Central memory CD4-positive, alpha-beta T cell (primary cell): ENCODE measurements at places on chromosomes 2 and 18.
A peak's percentile ranks its signal among the peaks of the same experiment; 100 is the strongest.

DNA sequence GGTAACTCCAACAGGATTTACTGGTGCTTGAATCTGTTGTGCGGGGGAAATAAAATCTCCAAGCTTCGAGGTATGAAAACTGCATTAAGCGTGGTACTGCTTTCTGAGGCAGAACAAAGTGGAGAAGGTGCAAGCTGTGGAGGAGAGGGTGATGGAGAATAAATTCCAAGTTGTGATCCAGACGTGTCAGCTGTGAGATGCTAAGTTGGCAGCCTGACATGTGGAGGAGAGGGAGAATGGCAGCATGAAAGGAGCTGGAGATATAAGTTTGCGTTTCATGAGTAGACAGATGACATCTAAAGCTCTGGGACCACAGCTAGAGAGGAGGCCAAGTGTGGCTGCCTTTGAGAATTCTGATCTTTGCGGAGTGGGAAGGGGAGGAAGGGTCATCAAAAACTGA, 411.8 kb downstream of the FBXO15 start:
- no peak for DNase-seq

DNA sequence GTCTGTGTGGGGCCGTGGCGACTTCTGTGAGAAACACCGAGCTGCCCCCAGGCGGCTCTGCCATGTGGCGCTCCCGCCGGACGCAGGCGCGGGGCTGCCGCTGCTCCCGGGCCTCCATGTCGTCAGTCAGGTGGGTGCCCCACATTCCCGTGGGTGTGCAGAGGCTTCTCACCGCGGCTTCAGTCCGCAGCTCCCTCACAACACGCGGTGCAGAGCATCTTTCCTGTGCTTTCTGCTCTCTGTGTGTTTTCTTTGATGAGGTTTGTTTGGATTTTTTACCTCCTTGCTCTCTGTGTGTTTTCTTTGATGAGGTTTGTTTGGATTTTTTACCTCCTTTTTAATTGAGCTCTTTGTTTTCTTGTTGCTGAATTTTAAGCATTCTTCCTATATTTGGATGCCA, 13.0 kb downstream of the AQP12A start:
- peak; percentile 49 for DNase-seq

DNA sequence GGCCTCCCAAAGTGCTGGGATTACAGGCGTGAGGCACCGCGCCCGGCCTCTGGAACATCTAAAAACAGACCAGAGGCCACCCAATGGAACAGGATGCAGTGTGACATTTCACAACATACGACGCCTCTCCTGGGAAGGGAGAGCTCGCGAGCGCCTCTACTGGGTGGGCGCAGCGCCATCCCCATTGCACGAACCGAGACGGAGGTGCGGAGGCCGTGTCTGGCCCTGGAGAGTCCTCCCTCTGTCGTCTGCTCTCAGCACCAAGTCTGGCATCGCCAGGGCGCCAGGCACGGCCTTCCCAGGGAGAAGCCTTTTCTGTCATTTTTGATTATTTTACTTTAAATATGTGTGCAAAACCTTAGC, 9.4 kb upstream of the GBX2 start:
- no peak for DNase-seq

DNA sequence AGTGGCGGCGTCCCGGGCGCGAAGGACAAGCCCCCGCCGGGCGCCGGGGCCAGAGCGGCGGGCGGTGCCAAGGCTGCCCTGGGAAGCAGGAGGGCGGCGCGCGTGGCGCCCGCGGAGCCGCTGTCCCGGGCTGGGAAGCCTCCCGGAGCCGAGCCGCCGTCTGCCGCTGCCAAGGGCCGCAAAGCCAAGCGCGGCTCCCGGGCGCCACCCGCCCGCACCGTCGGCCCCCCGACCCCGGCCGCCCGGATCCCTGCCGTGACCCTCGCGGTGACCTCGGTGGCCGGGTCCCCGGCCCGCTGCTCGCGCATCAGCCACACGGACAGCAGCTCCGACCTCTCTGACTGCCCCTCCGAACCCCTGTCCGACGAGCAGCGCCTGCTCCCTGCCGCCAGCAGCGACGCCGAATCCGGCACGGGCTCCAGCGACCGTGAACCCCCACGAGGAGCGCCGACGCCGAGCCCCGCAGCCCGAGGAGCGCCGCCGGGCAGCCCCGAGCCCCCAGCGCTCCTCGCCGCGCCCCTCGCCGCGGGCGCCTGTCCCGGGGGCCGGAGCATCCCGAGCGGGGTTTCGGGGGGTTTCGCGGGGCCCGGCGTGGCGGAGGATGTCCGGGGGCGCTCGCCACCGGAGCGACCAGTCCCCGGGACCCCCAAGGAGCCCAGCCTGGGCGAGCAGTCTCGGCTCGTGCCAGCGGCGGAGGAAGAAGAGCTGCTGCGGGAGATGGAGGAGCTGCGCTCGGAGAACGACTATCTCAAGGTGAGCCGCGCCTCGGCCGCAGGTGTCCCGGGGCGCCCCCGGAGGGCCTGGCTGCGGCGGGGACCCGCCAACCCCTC, 820 bp downstream of the MTCL1 start:
- no peak for DNase-seq

DNA sequence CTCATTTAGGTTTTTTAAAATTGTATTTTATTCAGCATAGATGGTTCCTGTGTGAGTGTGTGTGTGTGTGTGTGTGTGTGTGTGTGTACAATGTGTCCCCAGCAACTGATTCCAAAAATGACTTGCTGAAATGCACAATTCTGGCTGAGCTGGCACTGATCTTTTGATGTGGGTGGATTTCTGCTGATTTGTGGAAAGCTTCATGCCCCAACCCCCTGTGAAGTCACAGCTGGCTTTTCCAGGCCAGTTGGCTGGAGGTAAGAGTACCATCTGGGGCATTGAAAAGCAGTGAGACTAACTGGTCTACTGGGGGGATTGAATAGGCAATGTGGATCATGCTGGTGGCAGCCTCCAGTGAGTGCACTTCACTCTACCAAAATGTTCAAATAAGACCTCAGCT, 187.2 kb downstream of the LRRTM1 start:
- no peak for DNase-seq

DNA sequence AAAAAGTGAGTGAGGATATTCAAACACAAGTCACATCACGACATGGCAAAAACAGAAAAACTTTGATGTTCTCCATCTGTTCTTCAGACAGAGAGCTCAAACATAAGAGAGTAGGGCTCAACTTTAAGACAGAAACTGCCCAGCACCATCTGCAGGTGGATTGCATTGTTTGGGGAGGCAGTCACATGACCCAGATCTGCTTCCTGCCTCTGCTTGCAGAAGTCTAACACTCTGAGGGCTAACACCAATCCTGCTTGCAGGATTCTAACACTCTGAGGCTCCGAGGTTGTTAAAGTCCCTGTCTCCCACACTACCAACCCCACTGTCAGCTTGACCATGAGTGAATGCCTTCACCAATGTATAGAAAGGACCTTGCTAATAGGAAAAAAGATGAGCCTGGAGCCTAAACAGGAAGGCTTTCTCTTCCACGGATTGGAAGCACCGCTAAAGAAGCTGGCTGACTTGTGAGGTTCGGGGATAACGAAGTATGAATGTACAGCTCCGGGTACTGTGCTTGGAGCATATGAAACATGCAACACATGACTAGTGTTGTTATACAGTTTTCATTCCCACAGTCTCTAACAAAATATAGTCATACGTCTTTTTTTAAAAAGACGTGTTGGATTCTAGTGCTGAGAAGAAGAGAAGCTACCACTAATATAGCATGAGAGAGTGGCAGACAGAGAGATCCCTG, 176.6 kb upstream of the CREB1 start:
- peak; percentile 9 for DNase-seq

DNA sequence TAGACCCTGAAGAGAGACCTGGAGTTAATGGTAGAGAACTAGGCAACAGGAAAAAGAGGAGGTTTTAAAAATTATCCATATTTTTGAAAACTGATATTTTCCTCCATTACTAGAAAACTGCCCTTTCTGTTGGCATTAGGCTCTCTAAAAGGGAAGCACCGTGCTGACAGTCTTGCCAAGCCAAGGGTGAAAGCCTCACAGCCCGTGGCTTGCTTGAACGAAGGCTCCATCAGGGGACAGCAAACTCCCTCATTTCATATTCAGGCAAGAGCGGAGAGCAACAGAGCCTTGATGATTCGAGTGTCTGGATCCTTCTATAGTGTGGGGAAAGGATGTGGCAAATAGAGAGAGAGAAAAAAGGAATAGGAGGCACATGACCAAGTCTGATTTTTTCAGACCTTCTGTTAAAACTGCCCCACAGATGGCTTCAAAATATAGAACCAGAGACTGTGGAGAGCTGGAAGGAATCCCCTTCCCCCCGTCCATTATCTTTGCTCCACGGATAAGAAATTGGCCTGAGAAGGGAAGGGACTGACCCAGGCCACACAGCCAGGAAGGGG, 67.0 kb downstream of the CACNB4 start:
- no peak for DNase-seq

DNA sequence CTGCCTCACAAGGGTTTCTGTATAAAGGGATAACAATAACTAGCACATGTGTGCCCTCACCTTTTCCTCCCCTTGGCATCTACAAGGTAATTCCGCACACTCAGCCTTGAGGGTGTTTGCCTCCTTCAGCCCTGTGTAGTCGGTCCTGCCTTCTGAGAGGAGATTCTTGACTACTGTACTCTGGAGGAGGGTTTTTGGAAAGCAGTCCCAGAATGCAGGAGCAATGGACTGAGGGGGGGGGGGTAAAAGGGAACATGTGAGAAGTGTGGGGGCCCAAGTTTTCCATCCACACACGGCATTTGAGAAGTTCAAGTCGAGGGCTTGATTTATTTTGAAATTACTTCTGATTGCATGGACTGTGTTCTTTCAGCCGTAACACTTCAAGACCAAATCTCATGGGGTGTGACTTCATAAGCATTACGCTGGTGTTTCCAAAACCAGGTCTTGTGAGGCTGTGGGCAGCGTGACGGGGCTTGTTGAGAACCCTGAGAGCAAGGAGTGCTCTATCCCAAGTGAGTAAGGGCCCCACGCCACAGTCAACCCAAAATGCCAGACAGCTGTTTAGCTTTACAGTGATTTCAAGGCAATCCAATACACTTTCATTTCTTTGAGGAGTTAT, 198.7 kb upstream of the MEIS1 start:
- no peak for DNase-seq

DNA sequence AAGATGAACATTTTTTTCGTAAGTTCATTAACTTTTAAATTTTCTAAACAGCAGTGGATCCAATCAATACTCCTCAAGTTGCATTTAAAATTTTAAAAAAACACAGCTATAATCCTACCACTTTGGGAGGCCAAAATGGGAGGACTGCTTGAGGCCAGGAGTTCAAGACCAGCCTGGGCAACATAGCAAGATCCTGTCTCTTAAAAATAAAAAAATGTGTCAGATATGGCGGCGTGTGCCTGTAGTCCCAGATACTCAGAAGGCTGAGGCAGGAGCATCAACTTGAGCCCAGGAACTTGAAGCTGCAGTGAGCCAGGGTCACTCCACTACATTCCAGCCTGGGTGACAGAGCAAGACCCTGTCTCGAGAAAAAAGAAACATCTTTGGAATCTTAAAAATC, 59.8 kb upstream of the RNU4ATAC start:
- no peak for DNase-seq

GRCh38 chr2:233449081-233449901, 95.0 kb downstream of the DGKD start:
- DNase-seq = no peak

DNA sequence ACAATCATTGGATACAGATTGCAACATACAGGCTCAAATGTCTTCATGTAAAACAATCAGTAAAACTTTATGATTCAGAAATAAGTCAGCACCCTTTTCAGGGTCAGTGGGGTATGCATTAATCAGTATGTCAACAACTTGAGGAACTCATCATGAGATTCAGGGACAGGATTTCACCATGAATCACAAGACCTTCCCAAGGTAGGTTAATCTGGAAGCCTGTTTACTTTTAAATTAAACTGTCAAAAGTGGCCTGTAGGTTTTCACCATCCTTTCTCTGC, 104.8 kb downstream of the SP100 start:
- no peak for DNase-seq

- DNase-seq = no peak
Measured at GRCh38 chr2:2899826-2900225, 477.8 kb downstream of the EIPR1 start.

DNA sequence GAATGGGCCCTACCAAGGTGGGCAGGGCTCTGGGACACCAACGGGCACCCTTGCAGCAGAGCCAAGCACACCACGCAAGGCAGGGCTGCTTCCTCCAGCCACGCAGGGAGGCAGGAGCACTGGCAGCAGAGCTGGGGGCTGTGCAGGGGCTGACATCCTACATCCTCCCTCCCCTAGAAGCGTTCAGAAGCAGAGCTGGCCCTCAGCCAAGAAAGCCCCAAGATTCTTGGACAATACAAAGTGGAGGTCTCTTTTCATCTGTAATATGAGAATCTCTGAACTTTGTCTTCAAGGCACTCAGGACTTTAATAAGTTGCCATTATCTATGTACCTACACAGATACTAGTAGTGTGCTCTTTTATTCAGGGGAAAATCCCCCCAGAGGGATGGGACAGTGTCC, 128.1 kb upstream of the AGAP1 start:
- DNase-seq = no peak

DNA sequence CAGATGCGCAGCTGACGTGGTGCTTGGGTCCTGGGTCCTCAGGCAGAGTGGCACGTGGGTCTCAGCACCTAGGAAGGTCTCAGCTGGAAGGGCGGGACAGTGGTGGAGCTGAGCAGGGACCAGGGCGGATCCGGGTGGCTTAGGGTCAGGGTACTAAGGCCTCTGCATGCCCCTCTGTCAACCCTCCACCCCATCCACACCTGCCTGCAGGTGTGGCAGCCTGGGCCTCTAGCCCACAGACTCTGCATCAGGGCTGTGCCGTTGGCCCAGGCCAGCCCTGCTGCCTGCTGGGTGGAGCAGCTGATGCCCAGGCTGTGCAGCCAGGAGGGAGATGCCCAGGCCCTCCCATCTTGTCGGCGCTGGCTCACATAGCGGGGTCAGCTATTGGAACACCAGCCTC, 24.6 kb upstream of the OTOS start:
- no peak for DNase-seq

- no peak for DNase-seq
Measured at GRCh38 chr2:205235434-205235833, 446.9 kb upstream of the NRP2 start.

- DNase-seq = no peak
Measured at GRCh38 chr2:207133458-207133819, 32.3 kb downstream of the KLF7 start.
